ENCODE measurements at places on chromosomes 6 and 20.

- DNase-seq = no peak
Observed at GRCh38 chr20:23915844-23916243, 36.3 kb upstream of the CST5 start.

GRCh38 chr6:109690737-109691621 lies at the start of the genes AK9 and FIG4:
Gene AK9, minus strand, starts transcription at chr6:109691202. Its CDS starts 15,457 bp downstream, at chr6:109675745.
Gene FIG4, plus strand, starts transcription at chr6:109691296. Its CDS starts 140 bp downstream, at chr6:109691436.
- DNase-seq = peak; percentile 87

DNA sequence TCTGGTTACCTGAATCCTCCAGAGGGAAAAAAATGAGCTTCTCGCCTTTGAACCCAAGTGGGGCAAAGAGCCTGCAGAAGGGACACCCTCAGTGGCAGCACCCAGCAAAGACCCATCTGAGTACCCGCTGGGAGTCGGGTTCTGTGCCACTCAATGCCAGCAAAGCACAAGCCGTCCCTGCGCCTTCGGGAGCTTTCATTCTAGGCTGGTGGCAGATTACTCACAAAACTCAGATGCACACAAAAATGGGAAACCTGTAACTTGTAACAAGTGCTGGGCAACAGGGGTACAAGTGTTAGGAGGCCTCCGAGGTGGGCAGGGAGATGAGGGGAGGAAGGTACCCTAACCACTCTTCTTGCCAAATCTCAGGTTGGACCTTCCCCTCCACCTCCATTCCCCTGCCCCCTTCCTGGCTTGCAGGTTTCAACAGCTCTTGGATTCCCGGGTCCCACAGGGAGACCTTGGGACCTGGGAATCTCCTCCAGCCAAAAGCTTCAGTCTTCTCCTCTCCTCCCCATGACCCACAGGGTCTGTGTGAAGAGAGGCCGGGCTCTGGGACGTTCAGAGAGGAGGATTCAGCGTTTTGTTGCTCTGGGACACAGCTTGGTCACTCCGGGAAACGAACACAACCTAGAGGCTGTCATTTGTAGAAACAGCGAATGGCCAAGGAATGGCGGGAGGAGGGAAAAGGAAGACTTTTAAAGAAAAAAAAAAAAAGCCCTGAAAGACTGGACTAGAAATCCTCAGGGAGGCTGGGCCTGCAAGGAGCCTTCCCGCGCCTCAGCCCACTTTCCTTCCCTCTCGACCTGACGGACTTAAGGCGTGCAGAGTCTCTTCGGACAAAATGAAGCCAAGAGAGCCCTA lies 1.2 kb upstream of the PARD6B start:
- no peak for DNase-seq

GRCh38 chr6:37985355-37985754 lies 165.8 kb downstream of the ZFAND3 start:
- no peak for DNase-seq

DNA sequence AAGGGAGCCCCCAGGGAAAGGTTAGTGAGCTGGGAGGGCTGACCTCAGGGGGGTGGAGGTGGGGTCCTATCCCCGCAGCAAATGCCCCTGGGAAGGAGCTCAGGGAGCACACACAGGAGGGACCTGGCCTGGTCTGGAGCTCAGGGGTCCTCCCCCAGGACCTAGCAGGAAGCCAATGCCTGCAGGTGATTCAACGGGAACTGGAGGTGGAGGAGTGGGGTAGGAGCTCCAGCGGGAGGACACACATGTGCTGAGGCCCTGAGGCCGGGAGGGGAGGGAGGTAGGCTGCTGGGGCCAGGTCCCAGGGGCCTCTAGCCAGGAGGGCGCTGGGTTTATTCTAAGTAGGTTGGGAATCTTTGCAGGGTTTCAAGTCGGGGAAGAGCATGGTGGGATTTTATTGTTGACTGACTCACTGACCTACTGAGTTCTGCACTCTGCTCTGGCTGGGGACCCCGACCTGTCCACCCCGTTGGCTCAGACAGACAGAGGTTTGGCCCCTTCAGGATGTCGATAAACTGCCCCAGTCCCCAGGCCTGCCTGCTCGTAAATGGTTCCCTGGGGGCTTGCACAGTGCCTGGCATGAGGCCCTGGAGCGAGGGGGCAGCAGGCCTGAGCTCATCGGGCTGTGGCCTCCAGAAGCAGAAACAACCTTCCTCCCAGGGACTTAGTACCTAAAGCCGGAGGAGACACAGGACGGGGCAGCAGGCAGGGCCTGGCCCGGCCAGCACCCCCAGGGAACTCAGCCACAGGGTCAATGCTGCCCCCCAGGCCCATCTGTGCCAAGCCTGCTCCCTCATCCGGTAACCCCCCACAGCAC lies 62.3 kb downstream of the RIPOR3 start:
- no peak for DNase-seq

DNA sequence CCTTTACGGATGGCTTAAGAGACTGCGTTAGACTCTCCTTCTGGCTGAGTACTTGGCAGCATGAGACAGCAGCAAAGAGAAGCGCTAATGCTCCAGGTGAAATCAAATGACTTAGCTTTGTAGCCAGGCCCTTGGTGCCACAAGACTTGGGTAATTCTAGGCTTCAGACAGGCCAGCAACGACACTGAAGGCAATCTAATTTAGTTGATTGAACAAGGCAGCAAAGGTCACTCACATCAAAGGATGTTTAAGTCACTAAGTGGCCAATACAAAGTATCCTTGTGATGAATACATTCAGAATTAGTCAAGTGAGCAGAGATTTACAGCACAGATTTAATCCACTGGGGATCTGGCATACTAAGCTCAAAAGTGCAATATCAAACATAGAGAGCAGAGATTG lies 113.2 kb downstream of the FAM83B start:
- no peak for DNase-seq

DNA sequence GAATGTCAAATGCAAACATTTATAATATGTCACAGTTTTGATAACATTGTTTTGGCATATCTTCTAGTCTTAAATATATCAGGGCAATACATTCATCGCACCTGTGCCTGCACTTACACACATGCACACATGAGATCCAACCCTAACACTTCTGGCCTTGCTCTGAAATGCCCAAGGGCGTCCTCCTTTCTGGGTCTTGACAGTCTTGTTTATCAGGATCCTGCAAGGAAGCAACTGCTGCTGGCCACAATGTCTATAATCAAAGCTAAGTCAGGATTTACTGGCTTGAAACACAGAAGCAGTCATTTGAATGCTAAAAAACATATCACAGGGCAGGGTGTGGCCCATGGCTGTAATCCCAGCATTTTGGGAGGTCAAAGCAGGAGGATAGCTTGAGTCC lies 32.9 kb upstream of the FAM50B start:
- DNase-seq = no peak

GRCh38 chr20:12053353-12053752 lies 135.7 kb downstream of the BTBD3 start:
- no peak for DNase-seq

DNA sequence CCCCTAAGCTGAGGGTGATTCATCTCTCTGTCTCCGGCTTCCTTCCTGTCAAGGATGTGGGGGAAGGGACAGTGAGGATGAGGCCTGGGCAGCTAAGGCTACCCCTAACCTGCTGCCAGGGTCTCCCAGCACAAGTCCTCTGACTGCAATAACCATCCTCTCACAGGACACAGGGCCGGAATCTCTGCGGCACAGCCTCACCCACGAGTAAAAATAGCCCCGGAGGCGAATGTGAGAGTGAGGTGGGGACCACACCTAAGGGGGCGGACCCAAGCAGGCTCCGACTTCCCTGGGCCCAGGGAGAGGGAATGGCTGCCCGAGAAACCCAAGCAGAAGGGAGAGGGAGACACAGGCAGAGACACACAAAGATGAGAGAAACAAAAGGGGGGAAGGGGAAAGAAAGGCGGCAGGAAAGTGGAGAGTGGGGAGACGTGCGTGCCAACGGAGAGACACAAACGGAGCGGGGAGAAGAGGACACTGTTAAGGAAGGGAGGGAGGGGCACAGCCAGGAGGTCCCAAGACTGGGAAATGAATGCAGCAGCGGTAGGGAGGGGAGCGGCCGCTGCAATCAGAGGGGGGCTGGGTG lies 1.4 kb downstream of the CLIC1 start:
- peak; percentile 29 for DNase-seq

DNA sequence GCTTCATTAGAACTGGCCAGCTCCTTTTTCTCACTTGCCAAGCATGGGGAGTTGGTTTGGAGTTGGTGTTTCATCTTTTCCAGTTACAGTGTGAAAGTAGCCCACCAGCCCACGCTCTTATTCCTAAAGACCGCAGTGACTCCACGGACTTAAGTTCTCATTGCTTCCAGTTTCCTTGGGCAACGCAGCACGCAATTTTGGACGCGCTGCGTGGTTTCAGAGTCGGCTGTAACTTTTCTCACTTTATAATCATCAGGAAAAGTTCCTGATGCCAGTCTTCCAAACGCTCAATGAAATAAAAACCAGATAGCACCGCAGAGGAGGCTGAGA lies 381 bp upstream of the PEX7 start:
- DNase-seq = no peak

GRCh38 chr20:55678126-55678525 lies 327.2 kb downstream of the CBLN4 start:
- DNase-seq = no peak

- no peak for DNase-seq
Observed at GRCh38 chr6:131640100-131640499, 3.0 kb downstream of the ENPP3 start.

DNA sequence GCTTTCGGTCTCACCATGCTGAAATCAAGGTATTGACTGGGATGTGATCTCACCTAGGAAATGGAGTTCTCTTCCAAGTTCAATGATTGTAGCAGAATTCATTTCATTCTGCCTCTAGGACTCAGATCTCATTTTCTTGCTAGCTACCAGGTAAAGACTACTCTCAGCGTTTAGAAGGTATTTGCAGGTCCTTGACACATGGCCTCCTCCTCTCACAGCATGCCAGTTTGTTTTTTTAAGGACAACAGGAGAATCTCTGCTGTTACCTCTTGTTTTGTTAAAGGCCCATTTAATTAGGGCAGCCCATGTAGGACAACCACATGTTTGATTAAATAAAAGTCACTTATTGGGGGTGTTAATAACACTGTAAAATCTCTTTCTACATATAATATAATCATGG lies 757.8 kb downstream of the EYS start:
- DNase-seq = no peak

- DNase-seq = peak; percentile 70
Observed at GRCh38 chr6:138590796-138591709, 91.8 kb upstream of the NHSL1 start.

DNA sequence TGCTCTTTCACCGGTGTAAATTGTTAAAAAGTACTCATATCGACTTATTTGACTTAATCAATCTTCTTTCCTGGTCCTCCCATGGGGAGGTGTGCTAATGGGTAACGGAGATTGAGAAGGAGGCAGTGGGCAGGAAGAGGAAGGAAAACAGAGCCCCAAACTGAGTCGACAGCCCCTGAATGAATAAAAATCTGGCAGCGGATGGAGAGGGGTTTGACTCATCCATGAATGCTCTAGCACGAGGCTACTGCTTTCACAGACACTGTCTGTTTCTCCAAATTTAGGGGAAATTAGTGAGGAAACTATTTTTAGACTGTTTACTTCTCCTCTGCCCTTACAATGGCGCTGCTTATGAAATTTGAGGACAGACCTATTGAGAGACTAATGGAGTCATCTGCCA lies 142.2 kb upstream of the ATXN1 start:
- no peak for DNase-seq

GRCh38 chr6:89975991-89976693 lies 81.9 kb downstream of the GJA10 start:
- DNase-seq = no peak
